ENCODE measurements at places on chromosomes 6 and 20.

- DNase-seq, result no peak
Measured at GRCh38 chr6:106084106-106084988, 1.8 kb upstream of the PRDM1 start.

DNA sequence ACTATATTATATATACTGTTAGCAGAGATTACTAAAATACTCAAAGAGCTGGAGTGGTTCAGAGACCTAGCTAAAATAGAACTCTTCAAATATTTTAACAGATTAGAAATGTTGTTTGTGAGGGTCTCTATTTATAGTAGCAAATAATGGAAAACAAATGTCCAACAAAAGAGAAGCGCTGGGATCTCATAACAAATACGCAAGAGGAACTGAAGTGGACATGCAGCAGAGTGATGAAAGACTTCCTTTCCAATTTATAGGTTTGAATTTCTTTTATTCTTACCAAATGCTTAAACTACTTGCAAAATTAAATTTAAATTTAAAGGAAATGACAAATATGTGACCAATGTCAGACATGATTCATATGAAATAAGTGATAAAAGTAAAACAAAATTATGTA lies 49.9 kb downstream of the PIGU start:
- no peak for DNase-seq

GRCh38 chr20:59809630-59810448 lies 123.6 kb downstream of the SYCP2 start:
- DNase-seq, result no peak

DNA sequence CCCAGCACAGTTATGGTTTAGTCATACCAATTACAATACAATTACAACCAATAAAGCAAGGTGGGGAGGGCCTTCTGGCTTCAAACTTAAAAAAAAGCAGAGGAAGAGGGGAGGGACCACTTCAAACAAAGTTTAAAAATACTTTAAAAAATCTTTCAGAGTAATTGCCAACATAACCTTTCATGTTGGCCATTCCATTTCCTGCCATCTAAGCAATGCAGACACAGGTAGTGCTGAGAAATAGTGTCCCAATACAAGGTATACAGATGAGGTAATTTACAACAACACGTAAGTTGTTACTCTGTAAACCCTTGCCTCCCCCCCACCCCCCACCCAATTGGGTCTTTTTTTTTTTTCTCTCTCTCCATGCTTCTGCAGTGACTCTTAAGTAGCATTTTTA lies 18.8 kb upstream of the TBC1D20 start:
- no peak for DNase-seq

DNA sequence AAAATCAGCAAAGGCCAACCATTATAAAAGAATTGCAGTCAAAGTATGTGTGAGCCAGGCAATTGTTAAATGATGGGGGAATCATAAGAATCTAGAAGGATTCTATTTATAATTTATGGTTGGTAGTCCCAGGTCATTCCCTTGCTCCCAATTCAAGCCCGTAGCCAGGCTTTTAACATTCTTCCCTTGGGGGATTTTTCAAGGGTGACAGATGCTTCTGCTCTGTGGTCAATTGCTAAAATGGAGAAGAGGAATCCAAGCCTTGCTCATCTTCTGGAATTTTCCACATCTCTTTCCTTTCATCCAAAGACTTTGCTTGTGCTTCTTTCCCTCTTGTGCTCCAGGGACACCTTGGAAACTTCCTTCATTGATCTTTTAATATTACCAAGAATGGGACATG lies 18.0 kb upstream of the BCAS1 start:
- no peak for DNase-seq

- no peak for DNase-seq
Measured at GRCh38 chr6:23584134-23584763, 541.8 kb upstream of the NRSN1 start.

- no peak for DNase-seq
Measured at GRCh38 chr6:167799033-167799821, 27.5 kb upstream of the AFDN start.

DNA sequence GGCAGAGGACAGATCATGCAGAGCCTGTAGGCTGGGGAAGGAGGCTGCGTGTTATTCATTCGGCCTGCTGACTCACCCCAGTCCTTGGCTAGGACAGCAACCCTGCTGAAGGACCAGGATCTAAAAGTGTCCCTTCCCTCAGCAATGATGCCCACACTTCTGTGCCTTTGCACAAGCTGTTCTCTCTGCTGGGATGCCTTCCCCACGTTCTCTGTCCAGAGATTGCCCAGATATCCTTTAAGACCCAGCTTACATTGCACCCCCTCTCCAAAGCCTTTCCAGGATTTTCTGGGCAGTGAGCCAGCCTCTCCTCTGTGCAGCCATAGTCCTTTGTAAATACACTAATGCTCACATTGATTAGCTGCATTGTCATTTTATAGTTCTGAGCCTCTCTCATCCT lies 99.3 kb upstream of the CHD6 start:
- no peak for DNase-seq

- no peak for DNase-seq
Measured at GRCh38 chr20:4412216-4412615, 309.5 kb upstream of the PRND start.

- DNase-seq, result no peak
Measured at GRCh38 chr6:123117145-123117908, 121.3 kb downstream of the CLVS2 start.

All from activated CD4-positive, alpha-beta T cell treated with anti-CD3 and anti-CD28 coated beads, Interleukin-2, amount 50 U/mL, for 4 hours (primary cell).